ENCODE measurements at places on chromosomes 3 and 15.

DNA sequence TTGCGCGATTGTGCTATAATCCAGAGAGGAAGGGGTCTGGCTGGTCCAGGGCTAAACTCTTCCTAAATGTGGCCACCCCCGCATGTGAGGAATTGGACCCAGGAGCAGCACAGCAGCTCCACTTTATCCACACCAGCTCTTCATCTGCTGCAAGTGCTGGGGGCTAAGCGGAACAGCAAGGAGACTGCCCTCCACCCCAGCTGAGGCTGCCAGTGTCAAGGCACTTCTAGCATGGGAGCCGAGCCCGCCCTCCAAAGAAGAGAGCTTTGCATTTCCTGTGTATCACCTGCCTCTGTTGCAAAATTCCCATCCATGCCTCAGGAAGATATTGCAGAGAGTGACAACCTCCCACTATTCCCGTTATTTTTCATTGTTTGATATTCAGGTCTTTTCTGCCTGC is 333.6 kb downstream of the ARRDC4 start:
- DNase-seq, result no peak

GRCh38 chr3:146196789-146197188 is 35.8 kb upstream of the PLOD2 start:
- no peak for DNase-seq

DNA sequence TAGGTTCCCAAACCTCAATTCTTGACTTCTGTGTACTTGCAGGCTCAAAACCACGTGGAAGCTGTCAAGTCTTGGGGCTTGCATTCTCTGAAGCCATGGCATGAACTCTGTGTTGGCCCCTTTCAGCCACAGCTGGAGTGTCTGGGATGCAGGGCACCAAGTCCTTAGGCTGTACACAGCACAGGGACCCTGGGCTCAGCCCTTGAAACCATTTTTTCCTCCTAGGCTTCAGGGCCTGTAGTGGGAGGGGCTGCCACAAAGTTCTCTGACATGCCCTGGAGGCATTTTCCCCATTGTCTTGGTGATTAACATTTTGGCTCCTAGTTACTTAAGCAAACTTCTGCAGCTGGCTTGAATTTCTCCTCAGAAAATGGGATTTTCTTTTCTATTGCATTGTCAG is 135.4 kb downstream of the ATG7 start:
- no peak for DNase-seq

DNA sequence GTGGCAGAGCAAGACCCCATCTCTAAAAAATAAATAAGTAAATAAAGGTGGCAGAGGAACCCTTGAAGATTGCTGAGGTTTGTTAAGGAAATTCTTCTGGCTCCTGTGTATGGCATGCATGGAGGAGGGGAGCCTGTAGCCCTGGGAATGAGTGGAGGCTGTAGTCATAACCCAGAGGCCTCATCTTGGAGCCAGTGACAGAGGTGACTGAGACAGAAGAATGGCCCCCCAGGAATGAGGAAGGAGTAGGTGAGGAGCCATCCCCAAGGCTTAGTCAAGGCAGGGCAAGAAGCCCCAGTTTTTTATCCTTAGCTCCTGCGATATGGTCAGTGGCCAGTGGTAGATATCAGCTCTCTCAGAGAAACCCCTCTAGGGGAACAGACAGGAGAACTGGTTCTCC is 46.5 kb downstream of the BSN start:
- no peak for DNase-seq

DNA sequence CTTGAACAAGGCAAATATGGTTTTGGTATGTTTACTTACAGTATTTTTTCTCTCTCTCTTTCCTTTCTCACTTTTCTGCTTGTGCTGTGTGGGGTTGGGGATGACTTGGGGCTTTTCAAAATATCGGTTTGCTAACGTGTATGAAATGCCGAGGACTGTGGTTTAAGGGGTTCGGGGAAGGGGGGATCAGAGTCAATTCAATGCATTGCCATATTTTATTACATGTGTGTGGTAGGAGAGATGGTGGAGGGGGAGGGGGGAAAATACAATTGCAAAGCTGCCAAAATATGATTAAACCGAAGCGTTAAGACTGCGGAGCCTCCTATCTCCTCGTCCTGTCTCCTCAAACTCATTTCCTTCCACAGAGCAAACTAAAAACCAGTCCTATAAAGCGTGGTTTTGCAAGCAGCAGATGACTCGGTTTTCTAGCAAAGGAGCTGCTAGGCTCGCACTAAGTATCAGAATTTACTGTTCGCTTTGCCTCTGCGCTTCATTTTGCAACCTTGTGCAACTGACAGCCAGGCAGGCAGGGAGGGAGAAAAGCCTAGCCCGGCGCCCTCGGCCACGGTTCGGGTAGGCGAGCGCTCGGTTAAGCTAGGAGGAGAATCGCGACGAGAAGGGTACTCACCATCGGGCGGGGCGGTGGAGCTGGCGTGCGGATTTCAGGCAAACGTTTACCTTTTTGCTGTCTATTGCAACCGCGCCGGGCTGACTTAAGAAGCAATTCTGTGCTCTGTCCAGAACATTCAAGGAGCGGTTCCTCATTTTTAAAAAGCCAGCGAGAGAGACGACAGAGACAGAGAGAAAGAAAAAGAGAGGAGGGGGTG is 4.0 kb upstream of the NR2F2 start:
- no peak for DNase-seq

DNA sequence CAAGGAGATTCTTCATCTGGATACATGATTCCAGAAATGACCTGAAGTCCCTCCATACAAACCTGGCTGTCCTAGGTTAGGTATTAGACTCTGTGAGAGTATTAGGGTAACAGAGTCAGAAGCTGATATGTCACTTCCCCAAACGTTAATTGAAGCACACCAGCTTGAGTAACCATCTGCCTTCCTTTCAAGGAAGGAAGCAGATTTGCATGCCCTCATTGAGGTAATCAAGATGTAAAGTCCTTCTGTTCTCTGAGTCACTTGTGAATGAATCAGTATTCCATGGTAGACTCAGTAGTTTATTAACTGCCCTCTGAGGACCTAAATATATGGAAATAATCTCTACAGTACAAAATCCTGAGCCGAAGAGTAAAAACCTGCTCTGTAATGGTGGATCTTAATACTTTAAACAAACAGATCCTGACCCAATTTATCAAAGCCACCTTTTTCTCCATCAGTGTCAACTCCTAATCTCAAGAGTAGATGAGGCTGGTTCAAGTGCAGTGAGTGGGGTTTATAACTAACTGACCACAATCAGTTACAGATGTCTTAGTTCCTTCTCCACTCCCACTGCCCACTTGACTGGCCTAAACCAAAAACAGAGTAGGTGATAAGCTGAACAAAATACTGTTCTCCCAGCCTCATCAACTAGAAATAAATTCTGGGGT is 246.2 kb upstream of the CHRM5 start:
- DNase-seq, result no peak

DNA sequence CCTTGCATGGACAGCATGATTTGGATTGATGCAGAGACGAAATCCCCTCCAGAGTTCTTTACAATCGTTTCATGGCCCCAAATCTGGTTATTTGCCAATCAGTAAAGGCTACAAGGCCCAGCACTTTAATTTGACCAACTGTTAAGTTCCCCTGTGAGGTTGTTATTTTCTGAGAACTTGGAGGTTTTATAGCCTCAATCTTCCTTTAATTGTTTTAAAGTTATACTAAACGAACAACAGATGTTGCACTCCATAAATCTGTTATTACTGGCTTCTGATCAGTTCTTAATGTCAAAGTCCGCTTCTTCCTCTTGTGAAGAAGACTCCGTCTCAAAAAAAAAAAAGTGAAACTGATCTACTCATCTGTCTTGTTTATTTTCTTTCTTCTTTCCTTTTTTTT is 30.8 kb downstream of the LARP6 start:
- no peak for DNase-seq

Data from NCI-H460 (cell line).